ENCODE measurements at places on chromosomes 16 and 17.

GRCh38 chr16:84544031-84544773 lies 39.7 kb upstream of the MEAK7 start:
- DNase-seq: no peak

DNA sequence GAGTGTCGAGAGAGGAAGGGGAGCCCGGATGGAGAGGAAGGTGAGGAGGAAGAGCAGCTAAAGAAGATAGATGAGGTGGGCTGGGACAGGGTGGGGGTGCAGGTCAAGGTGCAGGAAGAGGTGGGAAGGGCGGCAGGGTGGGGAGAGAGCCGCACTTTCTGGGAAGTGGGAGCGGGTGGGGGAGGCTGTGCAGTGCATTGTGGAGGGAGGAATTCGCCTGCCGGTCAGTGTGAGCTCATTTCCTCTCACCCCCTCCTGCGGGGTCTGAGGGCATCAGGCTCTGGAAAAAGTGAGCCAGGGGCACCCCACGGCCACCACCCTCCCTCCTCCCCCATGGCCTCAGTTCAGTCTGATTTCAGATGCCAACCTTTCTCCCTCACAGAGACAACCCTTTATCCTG lies 2.5 kb upstream of the ARHGAP23 start:
- DNase-seq: no peak

GRCh38 chr17:7293816-7294613 lies 424 bp downstream of the YBX2 start:
- peak; percentile 30 for DNase-seq

DNA sequence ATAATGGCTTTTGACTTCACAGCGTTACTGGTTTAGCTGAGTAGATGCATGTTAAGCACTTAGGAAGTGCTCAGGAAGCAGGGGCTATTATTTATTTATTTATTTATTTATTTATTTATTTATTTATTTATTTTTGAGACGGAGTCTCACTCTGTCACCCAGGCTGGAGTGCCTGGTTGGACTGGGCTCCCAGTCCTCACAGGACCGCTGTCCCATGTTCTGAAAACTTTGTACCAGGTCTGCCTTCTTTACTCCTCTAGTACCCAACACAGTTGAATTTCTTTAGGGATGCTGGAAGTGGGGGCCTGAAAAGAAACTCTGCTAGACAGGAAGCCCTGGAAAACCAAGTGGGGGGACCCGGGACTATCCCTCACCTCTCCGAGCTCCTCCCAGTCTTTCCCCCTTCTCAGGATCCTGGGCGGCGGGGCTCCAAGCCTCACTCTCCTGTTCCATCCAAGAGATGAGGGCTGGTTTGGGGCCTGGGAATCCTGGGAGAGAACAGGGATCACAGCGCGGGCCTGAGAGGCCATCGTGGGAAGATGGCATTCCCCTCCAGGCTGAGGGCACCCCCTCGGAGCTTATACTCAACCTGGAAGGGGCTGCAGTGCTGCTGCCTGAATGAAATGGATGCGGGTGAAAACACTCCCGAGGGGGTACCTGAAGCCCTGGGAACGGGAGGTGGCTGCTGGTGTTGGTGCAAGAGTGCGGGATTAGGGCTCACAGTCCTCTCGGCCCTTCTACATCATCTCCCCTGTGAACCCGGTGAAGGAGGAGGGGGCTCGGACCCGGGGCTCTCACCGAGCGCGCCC lies 674 bp downstream of the ZNF688 start:
- no peak for DNase-seq

DNA sequence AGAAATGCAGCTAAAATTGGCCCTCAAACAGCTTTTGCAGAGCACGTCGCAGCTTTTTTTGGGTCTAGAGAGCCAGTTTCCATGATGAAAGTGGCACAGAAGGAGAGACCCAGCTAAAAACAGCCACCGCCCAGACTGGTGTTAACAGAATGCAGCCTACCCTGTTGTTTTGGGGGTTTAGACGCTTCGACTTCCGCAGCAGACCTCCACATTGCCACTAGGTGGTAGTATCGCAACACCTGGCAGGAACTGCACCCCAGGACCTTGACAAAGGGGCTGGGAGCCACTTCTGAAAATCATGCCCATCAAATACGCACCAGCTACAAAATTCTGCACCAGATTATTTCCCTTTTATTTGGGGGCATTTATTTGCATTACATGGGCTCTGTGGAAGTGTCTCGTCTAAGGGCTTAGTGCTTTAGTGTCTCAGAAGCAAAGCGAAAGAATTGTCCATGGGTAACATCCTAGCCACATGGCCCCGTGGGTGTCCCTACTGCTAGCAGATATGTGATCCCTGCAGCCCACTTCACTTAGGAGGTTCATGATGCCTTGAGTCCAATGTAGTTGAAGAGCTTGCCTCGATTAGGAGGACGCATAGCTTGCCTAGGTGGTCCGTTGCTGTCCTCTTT lies 167.1 kb downstream of the HAPSTR1 start:
- peak; percentile 12 for DNase-seq

GRCh38 chr16:8203101-8203500 lies 387.2 kb downstream of the TMEM114 start:
- no peak for DNase-seq

GRCh38 chr16:68136515-68136914 lies 51.3 kb downstream of the NFATC3 start:
- no peak for DNase-seq

DNA sequence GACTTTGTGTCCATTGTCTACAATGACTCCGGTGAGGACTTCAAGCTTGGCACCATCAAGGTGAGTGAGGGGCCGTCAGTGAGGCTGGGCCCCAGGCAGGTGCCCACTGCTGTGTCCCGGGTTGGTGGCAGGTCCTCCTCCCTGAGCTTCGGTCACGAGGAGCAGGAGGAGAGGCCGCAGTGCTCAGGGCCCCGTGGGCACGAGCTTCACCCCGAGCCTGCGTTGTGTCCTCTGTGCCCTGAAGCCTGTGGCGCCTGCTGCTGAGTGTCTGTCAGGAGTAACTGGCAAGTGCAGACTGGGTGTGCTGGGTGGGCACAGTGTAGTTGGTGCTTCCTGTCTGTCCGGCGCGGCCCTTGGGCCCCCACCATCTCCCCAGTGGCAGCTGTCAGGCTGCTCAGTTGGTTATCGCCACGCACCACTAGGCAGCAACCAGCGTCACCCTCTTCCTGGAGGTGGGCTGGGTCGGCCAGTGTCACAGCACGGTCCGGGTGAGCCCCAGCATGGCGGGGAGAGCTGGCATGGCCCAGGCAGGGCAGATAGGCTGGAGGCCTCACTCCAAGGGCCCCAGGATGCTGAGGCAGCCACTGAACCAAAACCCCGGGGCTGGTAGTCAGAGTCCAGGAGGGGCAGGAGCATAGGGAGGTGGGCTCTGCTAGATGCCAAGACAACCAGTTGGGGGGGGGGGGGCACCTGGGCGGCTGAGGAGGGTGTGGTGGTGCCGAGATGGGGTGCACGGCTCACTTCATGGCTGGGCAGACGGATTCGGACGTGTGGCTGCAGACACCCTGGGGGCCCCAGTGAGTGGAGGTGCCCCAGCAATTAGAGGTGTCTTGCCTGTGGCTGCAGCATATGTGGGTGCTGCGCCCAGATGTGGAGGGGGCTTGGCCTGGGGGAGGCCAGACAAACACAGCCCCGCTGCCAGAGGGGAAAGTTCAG lies 39.3 kb downstream of the TSC2 start:
- DNase-seq: no peak

GRCh38 chr16:5560084-5560483 lies 462.5 kb upstream of the EEF2KMT start:
- no peak for DNase-seq

- DNase-seq: no peak
These were observed 191.8 kb downstream of the PARN start for GRCh38 chr16:14438256-14438655.

DNA sequence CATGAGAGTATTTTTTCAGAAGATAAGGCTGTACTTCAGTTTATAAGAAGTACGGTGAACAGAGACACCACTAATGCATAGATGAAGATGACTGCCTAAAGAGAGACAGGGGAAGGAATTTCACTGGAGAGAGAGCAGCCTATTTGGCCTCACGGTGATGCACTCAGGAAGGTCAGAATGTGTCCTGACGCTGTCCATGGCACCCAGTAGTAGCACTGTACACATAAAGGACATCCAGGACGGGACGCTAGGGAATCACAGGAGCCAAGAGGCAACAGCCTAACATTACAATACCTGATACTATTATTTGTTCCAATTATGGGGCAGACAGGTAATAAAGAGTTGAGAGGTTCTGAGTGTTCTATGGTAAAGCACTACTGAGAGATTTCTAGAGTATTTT lies 24.9 kb upstream of the LRRC37A start:
- DNase-seq: no peak
